Mesenchymal stem cell (in vitro differentiated cells and primary cell): ENCODE measurements at places on chromosomes 1 and 21.

DNA sequence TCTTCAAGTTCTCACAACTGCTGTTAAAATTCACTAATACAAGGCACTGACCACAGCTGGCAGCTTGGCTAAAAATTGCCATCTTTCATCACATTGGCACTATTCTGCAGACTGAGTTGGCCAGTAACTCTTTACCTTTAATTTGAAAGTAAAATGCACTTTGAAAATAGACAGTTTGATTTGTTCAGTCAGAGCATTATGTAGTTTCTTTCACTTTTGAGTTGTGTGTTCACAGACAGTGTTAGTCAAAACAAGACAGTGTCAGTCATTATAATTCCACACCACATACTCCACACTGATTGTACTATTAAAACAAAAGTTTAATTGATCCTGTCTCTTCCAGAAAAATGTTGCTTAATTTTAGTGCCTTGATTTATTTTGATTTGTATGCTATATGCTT, 160.7 kb downstream of the SDCCAG8 start:
- peaks cover 7% of the 10 kb centered on the region for H3K4me1 ChIP-seq
- H3K4me3 ChIP-seq = no peak overlapping the region
- H3K27ac ChIP-seq = no peak overlapping the region
- no peak for DNase-seq
- peaks cover 4% of the 10 kb centered on the region for H3K36me3 ChIP-seq

DNA sequence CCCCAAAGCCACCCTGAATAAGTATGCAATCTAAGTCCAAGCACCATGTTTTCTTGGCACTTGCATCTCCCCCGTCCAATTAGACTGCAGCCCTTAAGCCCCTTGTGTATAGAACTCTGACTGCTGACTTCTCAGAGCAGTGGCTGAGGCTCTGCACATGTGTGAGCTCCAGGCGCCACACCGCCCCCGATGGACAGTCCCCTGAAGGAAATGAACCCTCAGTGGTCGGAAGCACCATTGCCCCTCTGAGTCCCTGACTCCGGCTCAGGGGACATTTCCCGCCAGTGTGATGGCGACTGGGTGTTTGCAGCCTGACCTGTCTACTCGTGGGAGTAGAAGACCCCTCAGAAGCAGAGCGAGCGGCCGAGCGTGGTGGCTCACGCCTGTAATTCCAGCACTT, 37.2 kb upstream of the SCCPDH start:
- no peak overlapping the region for H3K4me3 ChIP-seq
- H3K36me3 ChIP-seq = no peaks in the 10 kb centered on the region
- H3K4me1 ChIP-seq = peaks cover 3% of the 10 kb centered on the region
- no peak overlapping the region for H3K27ac ChIP-seq

DNA sequence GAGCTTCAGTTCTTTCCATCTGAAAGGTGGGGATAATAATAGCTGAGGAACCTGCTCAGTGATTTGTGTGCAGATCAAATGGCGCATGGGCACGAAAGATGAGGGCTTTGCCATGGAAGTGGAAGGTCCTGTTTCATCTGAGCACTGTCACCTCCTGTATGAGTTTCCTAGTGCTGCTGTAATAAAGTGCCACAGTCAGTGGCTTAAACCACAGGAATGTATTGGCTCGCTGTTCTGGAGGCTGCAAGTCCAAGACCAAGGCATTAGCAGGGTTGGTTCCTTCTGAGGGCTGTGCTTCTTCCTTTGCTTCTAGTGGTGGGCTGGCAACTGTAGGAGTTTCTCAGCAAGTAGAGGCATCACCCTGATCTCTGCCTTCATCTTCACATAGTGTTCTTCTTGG, 51.1 kb upstream of the RBM15 start:
- no peak overlapping the region for H3K4me3 ChIP-seq
- no peaks in the 10 kb centered on the region for H3K4me1 ChIP-seq
- H3K27me3 ChIP-seq = no peaks in the 10 kb centered on the region
- H3K27ac ChIP-seq = no peak overlapping the region

DNA sequence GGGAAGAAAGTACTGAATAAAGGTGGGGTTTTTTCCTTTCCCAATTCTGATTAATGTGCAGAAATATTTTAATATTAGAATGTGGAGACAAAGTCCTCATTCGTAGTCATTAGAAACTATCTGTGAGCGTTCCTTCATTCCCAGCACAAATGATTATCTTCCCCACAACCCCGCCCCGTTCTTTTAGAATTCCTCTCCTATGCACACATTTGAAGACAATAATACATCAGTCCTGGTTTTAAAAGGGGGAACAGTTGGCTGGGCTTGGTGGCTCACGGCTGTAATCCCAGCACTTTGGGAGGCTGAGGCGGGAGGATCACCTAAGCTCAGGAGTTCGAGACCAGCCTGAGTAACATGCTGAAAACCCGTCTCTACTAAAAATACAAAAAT, 876 bp downstream of the ALDH9A1 start:
- peak; percentile 40 for DNase-seq
- peaks cover 1% of the 10 kb centered on the region for H3K4me1 ChIP-seq
- peak overlapping the region; percentile 66 for H3K4me3 ChIP-seq
- no peak overlapping the region for H3K27ac ChIP-seq
- peaks cover 6% of the 10 kb centered on the region for H3K27me3 ChIP-seq

DNA sequence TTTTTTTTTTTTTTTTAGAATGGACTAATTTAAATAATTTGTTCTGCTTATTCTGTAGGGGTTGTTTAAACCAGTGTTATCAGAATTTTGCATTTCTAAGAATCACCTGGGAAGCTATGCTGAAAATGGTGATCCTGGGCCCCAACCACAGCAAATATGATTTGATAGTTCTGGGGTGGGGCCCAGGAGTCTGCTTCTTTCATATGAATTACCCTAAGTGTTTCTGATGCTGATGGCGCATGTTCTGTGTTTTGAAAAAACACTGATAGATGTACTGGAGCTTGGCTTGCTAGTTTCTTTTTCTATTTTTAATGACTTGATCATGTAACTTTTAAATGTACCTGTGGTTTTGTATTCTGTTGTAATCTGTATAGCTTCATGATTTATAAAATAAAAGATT, 89.3 kb downstream of the CDC14A start:
- H3K27ac ChIP-seq = no peak overlapping the region
- H3K27me3 ChIP-seq = no peaks in the 10 kb centered on the region
- no peak overlapping the region for H3K4me3 ChIP-seq
- peaks cover 2% of the 10 kb centered on the region for H3K4me1 ChIP-seq

DNA sequence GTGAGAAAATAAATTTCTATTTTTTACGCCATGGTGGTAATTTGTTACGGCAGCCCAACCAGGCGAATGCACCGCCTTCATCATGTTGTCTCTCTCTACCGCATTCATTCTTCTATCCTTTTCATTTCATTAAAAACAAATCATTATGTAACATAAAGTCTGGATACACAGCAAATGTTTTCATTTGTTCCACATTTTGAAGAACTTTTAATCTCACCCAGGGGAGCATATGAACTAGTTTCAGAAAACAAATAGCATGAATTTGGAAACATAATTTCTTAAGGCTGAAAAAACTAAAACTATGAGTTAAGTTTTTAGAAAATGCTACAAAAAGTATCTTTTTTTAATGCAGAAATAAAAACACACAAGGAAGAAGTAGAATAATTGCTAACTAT, 11.2 kb upstream of the OR2B11 start:
- no peak overlapping the region for H3K4me3 ChIP-seq
- DNase-seq = no peak
- H3K36me3 ChIP-seq = no peaks in the 10 kb centered on the region
- H3K4me1 ChIP-seq = no peaks in the 10 kb centered on the region
- H3K27ac ChIP-seq = no peak overlapping the region
- no peaks in the 10 kb centered on the region for H3K27me3 ChIP-seq

GRCh38 chr1:43933386-43934100, at the start of gene ARTN:
ARTN (plus strand) TSS chr1:43933801; CDS start chr1:43935657, 1,856 bp downstream.
- peaks cover under 1% of the 10 kb centered on the region for H3K27me3 ChIP-seq
- H3K4me3 ChIP-seq = peak within 1 kb of the TSS; percentile 68
- no peak within 1 kb of the TSS for H3K27ac ChIP-seq
- DNase-seq = peak; percentile 52
- peaks cover 53% of the 10 kb centered on the region for H3K4me1 ChIP-seq

GRCh38 chr21:26686278-26686677, 113.2 kb upstream of the CYYR1 start:
- no peaks in the 10 kb centered on the region for H3K36me3 ChIP-seq
- peak; percentile 9 for DNase-seq
- H3K27ac ChIP-seq = no peak overlapping the region
- H3K27me3 ChIP-seq = no peaks in the 10 kb centered on the region

GRCh38 chr1:29331309-29331708, 95.0 kb downstream of the PTPRU start:
- DNase-seq = no peak
- H3K27ac ChIP-seq = no peak overlapping the region
- no peak overlapping the region for H3K4me3 ChIP-seq
- H3K4me1 ChIP-seq = no peaks in the 10 kb centered on the region
- peaks cover 36% of the 10 kb centered on the region for H3K27me3 ChIP-seq
- peaks cover 12% of the 10 kb centered on the region for H3K36me3 ChIP-seq
